ENCODE measurements at places on chromosomes 4 and X.
A peak's percentile ranks its signal among the peaks of the same experiment; 100 is the strongest.

GRCh38 chr4:67049446-67049845 is 495.9 kb downstream of the CENPC start:
- no peak for DNase-seq

- DNase-seq, result peak; percentile 52
Measured at GRCh38 chr4:140755774-140756318, 339 bp downstream of the TBC1D9 start.

DNA sequence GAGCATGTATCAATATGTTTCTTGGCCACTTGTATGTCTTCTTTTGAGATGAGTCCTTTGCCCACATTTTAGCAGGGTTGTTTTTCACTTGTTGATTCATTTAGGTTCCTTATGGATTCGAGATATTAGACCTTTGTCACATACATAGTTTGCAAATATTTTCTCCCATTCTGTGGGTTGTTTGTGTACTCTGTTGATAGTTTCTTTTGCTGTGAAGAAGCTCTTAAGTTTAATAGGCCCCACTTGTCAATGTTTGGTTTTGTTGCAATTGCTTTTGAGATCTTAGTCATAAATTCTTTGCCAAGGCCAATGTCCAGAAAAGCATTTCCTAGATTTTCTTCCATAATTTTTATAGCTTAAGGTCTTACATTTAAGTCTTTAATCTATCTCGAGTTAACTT is 280.7 kb upstream of the GALNT7 start:
- no peak for DNase-seq

DNA sequence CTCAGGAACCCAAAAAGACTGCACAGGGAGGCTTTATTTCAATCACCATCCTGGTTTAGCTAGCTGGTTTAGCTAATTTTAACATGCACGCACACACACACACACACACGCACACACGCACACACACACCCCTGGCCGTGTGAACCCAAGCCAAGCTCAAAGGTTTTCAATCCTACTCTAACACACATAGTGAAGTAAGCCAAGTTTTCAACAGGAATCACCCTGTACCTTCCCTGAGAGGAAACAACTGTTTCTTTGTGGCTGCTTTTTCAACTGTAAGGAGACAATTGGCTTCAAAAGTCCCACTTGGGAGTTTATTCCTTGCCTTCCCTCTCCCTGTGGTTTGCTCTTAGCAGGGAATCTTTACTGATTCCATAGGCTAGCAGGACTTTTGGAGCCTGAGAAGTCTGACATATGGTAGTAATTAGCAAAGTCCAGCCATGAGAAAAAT is 98.9 kb upstream of the BMP3 start:
- no peak for DNase-seq

DNA sequence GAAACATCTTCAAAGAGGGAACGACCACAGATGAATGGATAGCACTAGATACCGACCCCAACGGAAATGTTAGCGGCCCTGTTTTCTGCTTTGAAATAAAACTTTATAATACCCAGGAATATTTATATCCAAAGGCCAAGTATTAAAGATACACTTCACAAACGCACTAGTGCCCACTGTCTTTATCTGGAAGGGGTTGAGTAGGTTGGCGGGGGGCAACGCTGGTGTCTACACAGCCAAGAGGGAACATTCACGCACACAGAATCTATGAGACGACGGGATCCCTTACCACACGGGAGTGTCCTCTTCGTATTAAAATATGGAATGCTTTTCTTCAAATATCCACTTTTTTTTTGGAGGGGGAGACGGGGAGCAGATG is 3.3 kb downstream of the HAND2 start:
- no peak for DNase-seq

GRCh38 chrX:24412637-24413363 is 52.3 kb upstream of the PDK3 start:
- no peak for DNase-seq

DNA sequence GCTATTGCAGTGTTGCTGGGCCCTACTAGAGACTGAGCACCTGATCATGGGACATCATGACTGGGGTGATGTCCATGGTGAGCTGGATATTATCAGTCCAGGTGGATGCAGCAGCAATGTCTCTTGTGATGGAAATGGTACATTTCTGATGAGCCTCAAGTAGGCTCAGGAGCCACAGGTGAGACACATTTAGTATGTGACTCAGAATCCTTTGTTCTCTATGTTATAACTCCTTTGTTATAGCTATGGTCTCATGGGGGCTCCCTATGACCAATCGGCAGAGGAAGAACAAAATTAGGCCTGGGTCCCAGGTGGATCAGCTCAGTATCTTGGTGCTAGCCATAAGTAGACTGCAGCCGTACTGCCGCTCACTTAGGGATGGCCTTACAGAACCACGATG is 107.9 kb upstream of the FAT1 start:
- DNase-seq, result peak; percentile 32

DNA sequence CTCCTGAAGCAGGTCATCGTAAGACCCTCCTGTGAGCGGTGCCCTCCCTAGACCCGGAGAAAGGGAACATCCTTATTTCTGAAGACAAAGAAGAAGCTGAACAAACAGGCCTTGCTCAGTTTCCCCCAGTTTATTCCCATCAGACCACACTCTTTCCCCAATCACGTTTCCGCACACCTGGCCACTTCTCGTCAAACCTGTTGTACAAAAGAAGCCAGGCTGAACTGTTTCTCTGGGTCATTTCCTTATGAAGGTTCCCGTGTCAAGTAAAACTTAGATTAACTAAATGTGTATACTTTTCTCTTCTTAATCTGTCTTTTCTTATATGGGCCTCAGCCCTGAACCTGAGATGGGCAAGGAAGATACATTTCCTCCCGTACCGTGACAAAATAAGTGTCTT is 111.6 kb upstream of the ENPP6 start:
- DNase-seq, result no peak

DNA sequence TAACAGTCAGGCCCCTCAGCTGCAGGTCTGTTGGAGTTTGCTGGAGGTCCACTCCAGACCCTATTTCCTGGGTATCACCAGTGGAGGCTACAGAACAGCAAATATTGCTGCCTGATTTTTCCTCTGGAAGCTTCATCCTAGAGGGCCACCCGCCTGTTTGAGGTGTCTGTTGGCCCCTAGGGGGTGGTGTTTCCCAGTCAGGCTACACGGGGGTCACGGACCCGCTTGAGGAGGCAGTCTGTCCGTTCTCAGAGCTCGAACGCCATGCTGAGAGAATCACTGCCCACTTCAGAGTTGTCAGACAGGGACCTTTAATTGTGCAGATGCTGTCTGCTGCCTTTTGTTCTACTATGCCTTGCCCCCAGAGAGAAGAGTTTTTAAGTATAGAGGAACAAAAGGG is 160.8 kb downstream of the DKK2 start:
- DNase-seq, result no peak

DNA sequence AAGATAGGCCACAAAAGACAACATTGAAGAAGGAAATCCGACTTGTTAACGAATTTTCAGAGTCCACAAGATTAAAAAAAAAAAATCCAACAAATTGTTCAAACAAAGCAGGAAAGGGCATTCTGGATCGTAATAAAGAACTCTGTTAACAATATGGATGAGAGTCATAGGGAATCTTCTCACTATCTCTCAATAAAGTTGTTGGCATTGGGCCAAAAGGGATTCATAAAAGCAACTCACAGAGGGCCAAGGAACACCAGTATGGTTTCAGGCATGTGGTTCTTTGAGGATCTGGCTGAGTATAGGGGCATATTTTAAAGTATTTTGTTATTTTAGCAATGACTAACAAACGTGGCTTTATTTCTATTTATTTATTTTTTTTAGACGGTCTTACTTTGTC is 49.5 kb downstream of the SHISA3 start:
- DNase-seq, result no peak

- no peak for DNase-seq
Measured at GRCh38 chr4:153523941-153524386, 57.8 kb downstream of the TMEM131L start.

GRCh38 chr4:107900067-107900466 is 31.3 kb upstream of the CYP2U1 start:
- peak; percentile 11 for DNase-seq

DNA sequence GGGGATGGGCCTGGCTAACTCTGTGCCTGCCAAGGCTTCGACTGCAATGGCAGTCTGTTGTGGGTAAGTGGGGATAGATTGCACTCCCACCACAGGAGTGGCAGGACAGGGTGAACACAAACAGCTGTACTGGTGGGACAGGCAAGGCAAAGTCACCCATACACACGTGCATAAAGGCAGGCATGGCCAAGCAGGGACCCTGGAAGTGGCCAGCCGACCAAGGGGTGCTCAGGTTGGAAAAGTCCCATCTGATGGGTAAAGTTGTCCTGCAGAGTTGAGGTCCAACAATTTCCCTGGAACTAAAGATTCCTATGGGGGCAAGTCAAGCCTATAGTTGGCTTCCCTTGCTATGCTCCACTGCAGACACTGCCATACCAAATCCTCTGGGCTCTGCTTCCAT is 1961.9 kb upstream of the ADGRL3 start:
- no peak for DNase-seq

- no peak for DNase-seq
Measured at GRCh38 chrX:137749246-137749645, 183.3 kb downstream of the ZIC3 start.

- no peak for DNase-seq
Measured at GRCh38 chrX:98514032-98514431, 1630.3 kb downstream of the RPA4 start.

DNA sequence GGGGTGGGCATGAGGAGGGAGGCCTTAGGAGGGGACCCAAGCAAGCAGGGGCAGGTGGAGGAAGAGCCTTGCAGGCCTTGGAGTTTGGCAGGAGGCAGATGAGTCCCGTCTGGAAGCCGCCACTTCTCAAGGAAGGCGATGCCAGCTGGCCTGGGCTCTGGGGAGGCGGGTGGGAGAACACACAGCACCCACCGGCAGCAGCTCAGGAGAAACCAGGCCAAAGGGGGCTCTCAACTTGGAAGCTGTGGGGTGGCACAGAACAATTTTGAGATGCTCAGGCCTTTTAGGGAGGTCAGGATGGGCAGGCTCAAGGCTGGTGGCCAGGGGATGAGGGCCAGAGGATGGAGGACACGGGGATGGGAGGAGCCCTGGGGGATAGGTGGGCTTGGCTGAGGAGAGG is 11.6 kb upstream of the DUSP9 start:
- DNase-seq, result no peak

- no peak for DNase-seq
Measured at GRCh38 chr4:27129871-27130366, 269.3 kb downstream of the STIM2 start.

- peak; percentile 56 for DNase-seq
Measured at GRCh38 chrX:31545726-31546125, 473.9 kb upstream of the FTHL17 start.

GRCh38 chr4:147633113-147633512 is 15.9 kb downstream of the TMEM184C start:
- no peak for DNase-seq

DNA sequence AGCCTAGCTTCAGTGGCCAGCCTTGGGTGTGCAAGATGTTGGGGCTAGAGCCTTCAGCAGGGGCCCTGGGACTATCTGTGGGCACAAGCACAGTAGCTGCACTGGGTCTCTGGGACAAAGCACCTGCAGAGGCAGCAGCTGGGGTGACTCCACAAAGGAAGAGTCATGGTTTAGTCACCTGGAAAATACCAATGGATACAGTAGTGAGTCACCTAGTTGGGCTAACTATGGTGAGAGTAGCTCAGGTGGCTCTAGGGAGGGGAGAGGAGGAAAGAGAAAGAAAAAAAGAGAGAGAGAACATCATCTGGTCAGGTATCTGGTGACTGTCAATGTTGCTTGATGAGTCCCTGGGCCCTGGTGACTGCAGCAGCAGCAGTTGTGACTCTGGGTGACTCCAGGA is 72.9 kb upstream of the SPIN4 start:
- DNase-seq, result peak; percentile 11

DNA sequence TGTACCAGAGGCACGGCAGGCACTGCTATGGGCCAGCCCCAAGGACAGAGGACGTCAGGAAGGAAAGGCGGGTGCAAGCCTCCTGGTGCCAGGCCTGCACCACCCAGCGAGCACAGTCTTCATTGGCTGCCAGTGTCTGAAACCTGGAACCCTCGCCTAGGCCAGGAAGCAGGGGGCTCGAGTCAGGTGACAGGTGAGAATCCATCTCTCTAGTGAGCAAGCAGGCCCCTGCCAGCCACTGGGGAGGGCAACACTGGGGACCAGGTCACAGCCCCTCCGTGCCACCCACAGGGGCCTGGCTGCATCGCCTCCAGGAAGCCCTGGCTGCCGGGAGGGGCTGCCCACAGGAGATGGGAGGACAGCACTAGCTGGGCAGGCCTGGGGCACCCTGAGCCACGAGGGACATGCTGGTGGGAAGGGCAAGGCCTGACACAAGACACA is 6.9 kb upstream of the HAUS3 start:
- DNase-seq, result no peak

DNA sequence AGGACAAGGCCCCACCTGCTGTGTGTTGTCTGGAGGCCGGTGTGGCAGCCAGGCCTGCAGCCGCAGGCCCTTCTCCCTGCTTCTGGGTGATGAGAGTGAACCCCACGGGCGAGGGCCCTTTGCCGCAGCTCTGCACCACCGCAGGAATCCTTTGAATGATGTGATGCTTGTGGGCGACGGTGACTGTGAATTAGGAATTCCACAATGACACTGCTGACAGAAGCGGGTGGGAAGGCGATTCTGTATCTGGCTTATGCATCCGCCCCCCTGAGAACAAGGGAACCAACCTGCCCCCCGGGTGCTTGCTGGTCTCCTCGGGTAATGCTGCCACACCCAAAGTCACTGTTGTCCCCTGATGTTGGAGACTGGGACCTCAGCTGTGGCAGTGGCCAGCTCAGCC is 19.5 kb upstream of the MAN2B2 start:
- DNase-seq, result no peak

DNA sequence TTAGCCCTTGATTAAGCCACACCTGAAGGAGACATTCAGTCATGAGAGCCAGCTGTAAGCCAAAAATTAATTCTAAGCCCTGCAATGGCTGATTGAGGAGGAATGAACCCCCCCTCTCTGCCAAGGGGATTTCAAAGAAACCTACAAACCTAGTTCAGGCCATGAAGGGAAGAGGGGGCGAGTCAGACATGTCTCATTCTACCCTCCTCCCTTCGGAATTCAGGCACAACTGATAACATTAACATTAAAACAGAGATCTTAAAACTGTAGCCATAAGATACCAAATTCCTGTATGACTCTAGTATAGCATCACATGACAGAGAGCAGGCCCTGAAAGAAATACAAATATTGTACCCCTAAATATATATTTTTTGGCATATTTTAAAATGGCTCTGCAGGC is 40.4 kb upstream of the AFAP1 start:
- DNase-seq, result peak; percentile 46

DNA sequence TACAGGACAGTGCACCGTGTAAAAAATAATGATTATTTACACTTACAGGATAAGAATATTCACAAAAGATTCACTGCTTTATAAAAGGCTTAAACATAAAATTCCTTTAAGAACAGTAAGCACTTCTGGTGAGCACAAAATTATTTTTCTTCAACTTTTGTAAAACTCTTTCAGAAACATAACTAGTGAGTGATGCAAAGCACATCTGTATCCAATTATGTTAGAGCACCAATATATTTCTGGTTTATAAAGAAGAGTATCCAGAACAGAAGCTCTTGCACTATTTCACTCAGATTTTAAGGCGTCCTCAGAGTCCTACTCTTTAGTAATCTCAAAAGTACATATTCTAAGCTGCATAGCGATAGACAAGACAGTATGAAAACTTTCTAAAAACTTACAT is 276.0 kb downstream of the C4orf33 start:
- no peak for DNase-seq

GRCh38 chrX:37603938-37604409 is 32.5 kb downstream of the LANCL3 start:
- no peak for DNase-seq

- DNase-seq, result peak; percentile 27
Measured at GRCh38 chrX:51461053-51462044, 35.0 kb downstream of the NUDT11 start.

GRCh38 chrX:153495362-153495751 is 577 bp downstream of the BGN start:
- peak; percentile 29 for DNase-seq

- peak; percentile 19 for DNase-seq
Measured at GRCh38 chrX:41352329-41352838, 18.4 kb downstream of the DDX3X start.

Measured in ELR (cell line).